ENCODE measurements at places on chromosomes 12 and 14. TPM values are rescaled to one million over a fixed set of nuclear protein-coding genes. Genes with fewer than 3 reads are reported as not detected.

GRCh38 chr12:113165521-113166450, 16.3 kb downstream of the CFAP73 start:
- DNase-seq = no peak

DNA sequence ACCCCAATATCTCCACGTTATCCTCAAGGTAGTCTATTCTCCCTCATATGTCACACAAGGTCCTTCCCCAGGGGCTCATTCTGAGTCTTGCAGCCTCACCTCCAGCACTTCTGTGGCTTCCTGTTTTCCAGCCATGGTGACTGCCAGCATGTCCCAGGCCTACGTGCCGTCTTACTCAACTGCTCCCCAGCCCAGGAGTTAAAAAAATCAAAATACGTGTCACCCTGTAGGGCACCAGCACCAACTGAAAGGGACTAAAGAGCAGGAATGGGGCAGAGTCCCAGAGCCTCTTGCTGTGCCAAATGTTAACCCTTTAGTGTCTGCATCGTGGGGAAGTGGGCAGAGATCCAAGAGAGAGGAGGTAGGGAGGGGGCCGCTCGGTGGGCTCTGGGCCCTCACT, 37.0 kb upstream of the MED13L start:
- no peak for DNase-seq

The E2F7 gene
- 1.6 TPM for total RNA-seq

The MOAP1 gene
- 19.3 TPM for total RNA-seq

- peak; percentile 54 for DNase-seq
These were observed 25.6 kb upstream of the KRAS start for GRCh38 chr12:25276199-25276937.

The TAS2R13 gene
- 0.23 TPM for total RNA-seq

The GOLT1B gene
- total RNA-seq = 45.5 TPM

- no peak for DNase-seq
These were observed 56.6 kb downstream of the GALNT16 start for GRCh38 chr14:69316449-69317101.

The HCAR3 gene
- total RNA-seq = not detected

GRCh38 chr12:109346920-109347319, 780 bp upstream of the MYO1H start:
- DNase-seq = no peak

The SDR9C7 gene
- total RNA-seq = not detected

DNA sequence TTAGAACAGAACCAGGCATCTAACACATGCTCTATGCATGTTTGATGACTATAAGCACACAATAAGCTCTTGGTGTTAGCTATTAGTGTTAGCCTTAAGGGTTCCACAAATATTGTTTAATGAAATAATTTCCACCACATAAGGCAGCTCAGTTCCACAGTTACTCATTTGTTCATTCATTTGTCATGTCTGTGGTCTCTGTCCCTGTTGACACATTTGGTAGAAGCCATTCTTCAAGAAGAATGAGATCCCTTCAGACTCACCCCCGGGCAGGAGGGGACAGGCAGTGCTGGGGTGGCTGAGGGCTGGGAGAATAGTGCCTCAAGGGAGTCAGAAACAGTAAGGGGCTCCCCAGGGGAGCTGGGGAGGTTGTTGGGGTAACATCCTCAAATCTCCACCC, 3.7 kb upstream of the FAIM2 start:
- DNase-seq = no peak

- DNase-seq = no peak
These were observed 99.5 kb downstream of the OTOGL start for GRCh38 chr12:80198782-80199337.

DNA sequence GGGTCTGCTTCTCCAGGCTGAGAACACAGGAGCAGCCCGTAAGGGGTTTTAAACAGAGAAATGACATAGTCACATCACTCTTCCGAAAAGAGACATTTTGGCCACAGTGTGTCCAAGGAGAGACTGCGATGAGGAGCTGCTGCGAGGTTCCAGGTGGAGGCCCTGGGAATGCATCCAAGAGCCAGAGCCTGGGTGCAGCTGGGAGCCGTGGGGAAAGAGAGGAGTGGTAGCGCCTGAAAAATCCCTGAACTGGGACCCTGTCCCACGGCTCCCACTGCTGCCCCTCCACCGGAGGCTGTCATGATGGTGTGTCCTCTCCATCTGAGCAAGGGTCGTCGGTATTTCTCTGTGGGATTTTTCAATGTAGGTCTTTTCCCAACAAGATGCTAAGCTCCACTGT, 146.9 kb downstream of the BCL11B start:
- no peak for DNase-seq

The MYO1H gene
- total RNA-seq = not detected

The SLC6A13 gene
- total RNA-seq = not detected

The PAX9 gene
- total RNA-seq = 0.08 TPM

GRCh38 chr12:14964406-14964805, 3.0 kb upstream of the ARHGDIB start:
- no peak for DNase-seq

The MMP17 gene
- total RNA-seq = 0.28 TPM

DNA sequence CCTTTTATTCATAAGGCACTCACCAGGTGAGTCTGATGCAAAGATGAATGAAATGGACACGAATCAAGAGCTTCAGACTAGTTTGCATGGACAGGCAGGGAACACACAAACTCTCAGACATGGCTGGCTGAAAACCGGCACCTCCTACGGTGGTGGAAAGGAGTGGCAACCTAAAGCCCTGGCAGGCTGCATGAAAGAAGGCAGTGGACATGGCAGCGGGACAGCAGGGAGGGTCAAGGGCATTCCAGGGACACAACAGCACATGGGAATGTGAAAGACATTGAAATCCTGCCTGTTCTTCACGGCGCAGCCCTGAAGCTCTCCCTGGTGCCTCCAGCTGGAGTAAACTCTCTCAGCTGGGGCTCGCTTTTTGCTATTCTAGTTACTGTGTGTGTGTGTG, 16.6 kb upstream of the LRTM2 start:
- no peak for DNase-seq

The MYF5 gene
- total RNA-seq = not detected

DNA sequence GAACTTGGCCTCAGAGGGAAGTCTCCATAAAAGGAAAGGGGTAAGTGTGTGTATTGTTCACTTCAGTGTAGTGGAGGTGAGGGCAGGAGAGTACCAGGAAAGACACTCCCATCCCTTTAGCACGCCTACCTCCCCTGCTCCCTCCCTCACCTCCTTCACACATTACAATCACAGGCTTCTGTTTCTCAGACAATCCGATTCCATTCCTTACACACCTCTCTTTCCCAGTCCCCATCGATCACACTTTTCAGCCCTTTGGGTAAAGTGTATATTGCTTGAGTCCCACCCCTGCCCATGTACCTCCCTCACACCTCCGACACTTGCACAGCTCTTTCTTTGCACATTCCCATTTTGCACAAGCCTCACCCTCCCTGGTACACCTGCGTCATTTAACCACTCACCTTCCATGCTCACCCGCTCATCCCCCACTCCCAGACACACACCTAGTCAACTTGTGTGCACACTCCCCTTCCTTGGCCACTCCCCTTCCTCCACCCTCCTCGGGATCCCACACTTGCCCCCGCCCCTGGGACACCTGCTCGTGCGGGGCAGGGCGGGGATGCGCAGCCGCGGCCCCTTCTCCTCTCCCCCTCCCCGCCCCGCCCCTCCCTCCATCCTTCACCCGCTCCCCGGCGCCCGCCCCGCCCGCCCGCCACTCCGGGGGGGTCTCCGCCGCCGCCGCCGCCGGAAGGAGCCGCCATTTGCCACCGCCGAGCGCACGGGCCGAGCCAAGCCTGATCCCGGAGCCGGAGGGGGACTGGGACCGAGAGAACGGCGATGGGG, at the start of gene MARCHF9:
TSS of gene MARCHF9 (plus strand) at position 693 of the 783 bp plus-strand sequence. CDS start 426 bp downstream, outside the sequence.
- DNase-seq = peak; percentile 80

DNA sequence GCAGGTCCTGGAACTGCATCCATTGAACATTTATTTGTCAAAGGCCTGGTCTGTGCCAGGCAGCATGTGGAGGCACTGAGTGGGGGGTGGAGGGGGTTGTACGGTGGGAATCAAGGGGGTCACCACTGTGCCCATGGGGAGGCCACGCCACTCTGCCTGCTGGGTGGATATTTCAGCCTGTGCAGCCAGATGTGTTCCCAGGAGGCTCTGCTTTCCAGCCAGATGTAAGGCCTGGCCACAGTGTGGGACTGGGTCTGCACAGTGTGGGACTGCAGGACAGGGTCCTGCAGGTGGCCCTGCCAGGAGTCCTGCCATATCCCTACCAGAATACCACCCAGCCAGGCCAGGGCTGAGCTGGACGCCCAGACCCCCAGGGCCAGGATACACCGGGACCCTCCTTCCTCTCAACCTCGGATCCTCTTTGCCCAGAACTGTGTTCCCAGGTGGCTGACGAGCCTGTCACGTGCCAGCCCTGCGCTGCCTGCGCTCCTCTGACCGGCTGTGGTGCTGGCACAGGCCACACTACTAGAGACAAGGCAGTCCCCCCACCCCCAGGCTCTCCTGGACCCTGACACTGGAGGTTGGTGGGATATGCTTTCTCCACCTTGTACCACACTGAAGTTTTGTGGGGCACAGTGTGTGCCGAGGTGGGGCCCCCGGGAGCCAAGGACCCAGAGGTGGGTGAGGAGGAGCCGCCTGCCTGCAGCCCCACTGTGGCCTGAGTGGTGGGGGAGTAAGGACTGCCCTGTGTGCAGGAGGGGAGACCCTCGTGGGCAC, 17.5 kb downstream of the XRCC3 start:
- DNase-seq = no peak

GRCh38 chr12:116376354-116377193, 99.1 kb upstream of the MED13L start:
- no peak for DNase-seq

The LHX5 gene
- total RNA-seq = not detected

DNA sequence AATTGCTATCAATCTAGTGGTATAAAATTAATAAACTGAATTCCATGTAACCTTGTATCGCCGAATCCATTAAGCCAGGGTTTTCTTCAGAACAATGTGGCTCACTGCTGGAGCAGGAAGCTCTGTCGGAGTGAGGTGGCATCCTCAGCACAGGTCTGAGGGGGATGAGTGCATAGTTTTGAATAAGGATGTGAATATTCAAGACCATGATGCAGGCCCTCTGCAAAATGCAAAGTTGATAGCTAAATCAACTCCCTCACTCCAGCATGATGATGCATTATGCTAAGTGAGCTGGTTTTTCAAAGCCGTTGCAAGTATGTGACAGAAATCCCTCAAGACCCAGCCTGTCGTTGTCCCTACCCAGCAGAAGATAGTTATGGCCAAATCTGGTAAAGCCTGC, 53.0 kb downstream of the TRIM9 start:
- DNase-seq = no peak

- DNase-seq = no peak
These were observed 5.7 kb downstream of the SHMT2 start for GRCh38 chr12:57235017-57235727.

Measured in activated T-cell treated with anti-CD3 and anti-CD28 coated beads, Interleukin-2, amount 50 U/mL, for 4 hours (primary cell).